ENCODE measurements at places on chromosomes 16 and 17. TPM values are rescaled to one million over a fixed set of nuclear protein-coding genes. Genes with fewer than 3 reads are reported as not detected.
A peak's percentile ranks its signal among the peaks of the same experiment; 100 is the strongest.

GRCh38 chr17:74543406-74543805 is 2.5 kb downstream of the CD300C start:
- H3K4me3 ChIP-seq: no peak overlapping the region
- DNase-seq: no peak

- H3K27me3 ChIP-seq: no peaks in the 10 kb centered on the region
- no peak overlapping the region for H3K27ac ChIP-seq
- H3K36me3 ChIP-seq: peaks cover 4% of the 10 kb centered on the region
- DNase-seq: no peak
Observed at GRCh38 chr17:9195411-9195810, 174.1 kb downstream of the NTN1 start.

DNA sequence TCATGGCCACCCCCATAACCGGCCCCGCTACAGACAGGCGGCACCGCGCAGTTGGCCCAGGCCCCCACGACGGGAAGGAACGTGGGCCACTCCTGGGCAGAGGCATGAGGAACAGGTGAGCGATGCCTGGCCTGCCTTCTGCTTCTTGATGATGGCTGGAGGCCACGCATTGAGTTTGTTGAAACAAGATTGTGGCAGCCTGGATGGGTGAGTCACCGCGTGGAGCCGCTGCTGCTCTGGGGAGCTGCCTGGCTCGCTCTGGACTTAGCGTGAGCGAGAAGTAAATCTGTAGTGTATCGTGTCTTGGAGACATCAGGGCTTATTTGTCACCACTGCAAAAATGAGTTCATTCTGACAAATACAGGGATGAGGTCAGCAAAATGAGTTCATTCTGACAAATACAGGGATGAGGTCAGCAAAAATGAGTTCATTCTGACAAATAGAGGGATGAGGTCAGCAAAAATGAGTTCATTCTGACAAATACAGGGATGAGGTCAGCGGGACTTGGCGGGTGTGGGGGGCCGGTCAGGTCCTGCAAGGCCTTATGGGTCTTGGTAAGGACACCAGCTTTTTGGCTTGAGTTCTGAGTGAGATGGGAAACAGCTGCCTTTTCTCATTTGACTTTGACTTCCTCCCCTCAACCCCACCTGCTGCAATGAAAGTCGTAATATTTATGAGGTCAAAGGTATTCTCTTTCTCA is 93.0 kb downstream of the SEC14L1 start:
- no peaks in the 10 kb centered on the region for H3K36me3 ChIP-seq
- H3K27me3 ChIP-seq: no peaks in the 10 kb centered on the region
- DNase-seq: no peak
- no peak overlapping the region for H3K27ac ChIP-seq
- H3K4me1 ChIP-seq: peaks cover 9% of the 10 kb centered on the region
- no peak overlapping the region for H3K4me3 ChIP-seq

DNA sequence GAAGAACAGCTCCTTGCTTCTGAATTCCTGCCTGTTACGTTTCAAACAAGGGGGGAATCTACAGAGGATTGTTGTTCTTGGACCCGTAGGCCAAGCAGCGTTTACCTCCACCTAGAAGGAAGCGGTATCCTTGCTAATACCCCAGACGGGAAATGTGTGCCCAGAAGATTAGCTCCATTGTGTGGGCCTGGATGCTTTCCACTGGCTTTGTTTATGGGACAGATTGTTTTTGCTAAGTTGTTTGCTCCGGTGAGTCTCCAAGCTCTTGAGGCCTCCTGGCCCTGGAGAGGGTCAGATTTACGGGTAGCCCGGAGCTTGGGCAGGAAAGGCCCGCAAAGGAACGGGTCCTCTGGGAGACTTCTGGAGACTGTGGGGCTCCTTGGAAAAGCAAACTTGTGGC is 28.4 kb upstream of the MRTFB start:
- no peaks in the 10 kb centered on the region for H3K36me3 ChIP-seq
- H3K27ac ChIP-seq: peak overlapping the region; percentile 2
- H3K4me1 ChIP-seq: no peaks in the 10 kb centered on the region
- DNase-seq: no peak
- no peaks in the 10 kb centered on the region for H3K27me3 ChIP-seq

DNA sequence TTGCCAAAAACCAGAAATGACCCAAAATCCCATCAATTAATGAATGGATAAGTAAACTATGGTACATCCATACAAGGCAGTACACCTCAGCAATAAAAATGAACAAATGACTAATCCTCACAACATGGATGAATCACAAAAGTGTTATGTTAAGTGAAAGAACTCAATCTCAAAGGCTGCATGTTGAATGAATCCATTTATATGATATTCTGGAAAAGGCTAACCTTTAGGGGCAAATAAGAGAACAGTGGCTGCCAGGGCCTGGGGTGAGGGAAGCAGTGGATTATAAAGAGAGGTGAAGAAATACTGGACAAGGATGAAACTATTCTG is 46.1 kb upstream of the MSI2 start:
- no peaks in the 10 kb centered on the region for H3K4me1 ChIP-seq
- no peaks in the 10 kb centered on the region for H3K27me3 ChIP-seq
- no peaks in the 10 kb centered on the region for H3K36me3 ChIP-seq
- no peak overlapping the region for H3K27ac ChIP-seq
- no peak overlapping the region for H3K4me3 ChIP-seq

DNA sequence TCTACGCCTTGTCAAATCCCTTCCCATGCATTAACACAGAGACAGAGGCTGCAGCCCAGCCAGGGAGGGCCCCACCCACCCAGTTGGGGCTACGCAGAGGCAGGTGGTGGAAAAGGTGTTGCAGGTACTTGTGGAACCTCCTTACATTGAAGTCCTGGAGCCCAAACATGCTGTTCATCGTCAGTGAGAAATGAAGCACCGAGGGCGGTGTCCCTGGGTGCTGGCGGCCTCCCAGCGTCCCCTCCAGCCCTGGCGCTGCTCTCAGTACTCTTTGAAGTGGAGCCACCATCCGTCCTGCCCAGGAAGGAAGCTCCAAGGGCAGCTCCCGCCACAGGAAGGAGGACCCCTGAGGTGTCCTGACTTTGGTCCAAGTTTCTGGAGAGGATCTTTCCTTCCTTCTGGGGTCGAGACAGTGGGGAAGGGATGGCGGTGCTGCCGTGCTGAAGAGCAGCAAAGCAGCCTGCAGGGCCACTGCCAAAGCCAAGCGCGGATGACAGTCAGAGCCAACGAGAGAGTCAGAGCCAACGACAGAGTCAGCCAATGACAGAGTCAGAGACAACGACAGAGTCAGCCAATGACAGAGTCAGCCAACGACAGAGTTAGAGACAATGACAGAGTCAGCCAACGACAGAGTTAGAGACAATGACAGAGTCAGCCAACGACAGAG is 23.4 kb downstream of the LMF1 start:
- H3K27ac ChIP-seq: no peak overlapping the region
- no peak for DNase-seq

Gene CA4
- total RNA-seq: 35.3 TPM

GRCh38 chr17:80640366-80641084 is 95.9 kb downstream of the RPTOR start:
- no peaks in the 10 kb centered on the region for H3K4me1 ChIP-seq
- H3K27me3 ChIP-seq: no peaks in the 10 kb centered on the region
- H3K4me3 ChIP-seq: no peak overlapping the region

- no peaks in the 10 kb centered on the region for H3K4me1 ChIP-seq
- H3K4me3 ChIP-seq: no peak overlapping the region
Observed at GRCh38 chr17:13792314-13792713, 190.6 kb upstream of the HS3ST3A1 start.

DNA sequence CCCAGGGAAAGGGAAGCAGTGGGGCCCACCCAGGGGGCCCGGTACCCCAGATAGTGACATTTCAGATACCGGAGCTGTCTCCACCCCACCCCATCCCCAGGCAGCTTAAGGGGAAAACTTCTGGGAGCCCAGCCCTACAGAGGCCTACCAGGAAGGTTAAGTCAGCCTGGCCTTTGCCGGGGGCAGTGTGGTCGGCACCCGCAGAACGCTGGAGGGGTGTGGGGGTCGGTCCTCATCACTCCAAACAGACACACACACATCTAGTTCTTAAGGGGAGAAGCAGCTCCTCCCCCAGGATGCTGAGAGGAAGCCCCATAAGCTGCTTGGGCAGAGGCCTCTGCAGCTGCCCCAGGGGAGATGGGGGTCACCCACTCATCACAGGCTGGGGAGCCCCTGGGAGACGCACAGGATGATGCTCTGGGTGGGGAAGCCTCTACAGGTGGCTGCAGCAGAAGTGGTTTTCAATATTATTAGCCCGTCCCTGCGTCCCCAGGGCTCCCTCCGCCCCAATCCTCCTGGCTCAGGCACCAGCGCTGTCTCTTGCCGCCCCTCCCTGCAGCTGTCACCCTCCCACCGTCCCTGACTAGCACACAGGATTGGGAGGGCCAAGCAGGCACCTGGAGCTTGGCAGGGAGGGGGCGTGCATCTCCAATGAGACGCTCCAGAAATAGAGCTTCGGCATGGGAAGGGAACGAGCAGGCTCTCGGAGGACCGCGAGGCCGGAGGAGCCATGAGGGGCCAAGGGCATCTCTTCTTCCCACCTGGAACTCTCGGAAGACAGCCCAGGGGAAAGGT is 1.4 kb upstream of the ABR start:
- H3K4me3 ChIP-seq: peak overlapping the region; percentile 97
- peak overlapping the region; percentile 79 for H3K27ac ChIP-seq
- no peaks in the 10 kb centered on the region for H3K36me3 ChIP-seq
- peaks cover 3% of the 10 kb centered on the region for H3K4me1 ChIP-seq
- DNase-seq: no peak

DNA sequence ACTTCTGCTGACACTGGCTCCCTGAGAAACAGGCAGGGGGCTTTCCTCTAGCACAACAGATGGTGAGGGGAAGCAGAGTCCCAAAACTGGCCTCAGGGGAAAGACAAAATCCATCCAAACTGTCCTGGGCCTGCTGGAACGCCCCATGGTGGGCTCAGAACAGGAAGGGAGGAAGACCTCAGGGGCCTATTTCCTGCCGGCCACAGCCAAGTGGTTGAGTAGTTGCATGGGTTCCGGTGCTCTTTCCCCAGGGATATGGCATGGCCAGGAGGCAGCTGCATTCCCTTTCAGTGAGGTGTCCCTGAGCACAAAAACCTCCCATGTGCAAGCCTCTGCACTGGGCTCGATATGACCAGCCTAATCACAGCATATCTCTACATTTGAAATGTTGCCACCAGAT is 303.0 kb upstream of the IRX5 start:
- no peaks in the 10 kb centered on the region for H3K27me3 ChIP-seq
- no peak overlapping the region for H3K4me3 ChIP-seq
- no peak for DNase-seq
- peaks cover 3% of the 10 kb centered on the region for H3K4me1 ChIP-seq
- no peaks in the 10 kb centered on the region for H3K36me3 ChIP-seq

DNA sequence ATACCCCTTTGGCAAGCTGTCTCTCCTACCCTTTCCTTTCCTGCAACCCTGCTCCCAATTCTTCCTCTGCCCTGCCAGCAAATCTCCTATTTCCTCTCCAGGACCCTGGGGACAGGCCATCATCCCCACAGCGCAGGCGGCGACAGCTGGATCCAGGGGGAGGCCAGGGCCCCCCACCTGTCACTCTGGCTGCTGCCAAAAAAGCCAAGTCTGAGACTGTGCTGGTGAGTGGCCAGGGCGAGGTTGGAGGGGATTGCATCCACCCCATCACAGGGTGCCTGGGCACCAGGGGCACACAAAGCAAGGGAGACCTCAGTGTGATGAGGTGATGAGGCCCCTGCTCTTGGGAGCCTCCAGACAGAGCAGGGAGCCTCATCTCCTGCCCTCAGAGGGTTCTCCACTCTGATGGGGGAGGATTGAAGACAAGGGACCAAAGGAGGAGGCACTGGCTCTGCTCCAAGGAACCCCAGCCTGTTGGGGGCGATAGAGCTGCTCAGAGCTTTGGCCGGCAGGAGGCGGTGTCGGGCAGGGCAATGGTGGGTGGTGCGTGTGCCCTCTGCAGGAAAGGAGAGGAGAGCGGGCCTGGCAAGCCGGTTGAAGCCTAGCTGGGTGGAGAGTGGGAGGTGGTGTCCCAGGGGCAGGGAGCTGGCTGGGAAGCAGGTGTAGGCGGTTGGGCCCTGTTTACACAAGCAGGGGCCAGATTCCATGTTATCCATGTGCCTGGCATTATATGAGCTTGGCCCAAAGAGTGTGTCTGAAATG is 15.6 kb upstream of the PDK2 start:
- H3K4me1 ChIP-seq: no peaks in the 10 kb centered on the region
- peak overlapping the region; percentile 60 for H3K27ac ChIP-seq
- H3K27me3 ChIP-seq: no peaks in the 10 kb centered on the region
- no peak for DNase-seq

DNA sequence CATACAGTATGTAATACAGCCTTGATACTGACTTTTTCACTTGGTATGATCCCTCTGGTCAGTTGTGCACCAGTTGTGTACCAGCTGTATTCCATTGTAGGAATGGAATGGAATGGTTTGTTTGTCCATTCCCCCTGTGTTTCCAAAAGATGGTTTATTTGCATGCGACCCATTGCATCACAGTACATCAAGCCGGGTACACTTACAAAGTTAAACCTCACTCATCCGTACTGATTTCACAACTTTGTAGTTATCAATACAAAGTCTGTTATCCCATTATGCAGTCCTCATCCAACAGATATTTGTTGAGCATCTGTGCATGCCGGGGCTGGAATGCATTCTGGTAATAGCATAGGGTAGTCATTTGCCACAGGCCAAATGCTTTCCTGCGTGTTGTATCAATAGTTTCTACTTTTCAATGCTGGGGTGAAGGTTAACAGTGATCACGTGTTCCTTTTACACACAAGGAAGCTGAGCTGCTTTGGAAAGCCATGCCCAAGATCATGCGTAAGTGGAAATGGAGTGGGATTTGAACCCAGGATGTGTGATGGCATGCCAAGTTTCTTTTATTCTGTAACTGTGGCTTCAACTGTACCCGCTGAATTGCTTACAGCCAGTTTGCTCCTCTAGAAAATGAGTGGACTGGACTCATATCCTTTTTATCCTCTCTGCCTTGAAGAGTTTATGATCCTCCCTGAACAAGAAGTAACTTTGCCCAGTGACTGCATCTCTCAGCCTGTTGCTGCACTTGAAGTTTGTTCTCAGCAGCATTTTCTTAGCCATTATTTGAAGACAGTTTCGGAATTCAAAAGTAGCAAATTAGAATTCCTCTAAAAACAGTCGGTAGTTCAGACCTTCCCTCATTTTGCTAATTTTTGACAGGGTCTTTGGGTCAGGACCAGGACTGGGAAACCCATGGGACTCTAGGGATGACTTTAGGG is 228.5 kb downstream of the CCDC182 start:
- no peak overlapping the region for H3K27ac ChIP-seq
- no peak for DNase-seq
- H3K4me1 ChIP-seq: no peaks in the 10 kb centered on the region
- no peak overlapping the region for H3K4me3 ChIP-seq
- H3K27me3 ChIP-seq: no peaks in the 10 kb centered on the region

GRCh38 chr17:27485125-27485524 is 28.9 kb downstream of the KSR1 start:
- H3K27ac ChIP-seq: no peak overlapping the region
- H3K36me3 ChIP-seq: no peaks in the 10 kb centered on the region
- no peaks in the 10 kb centered on the region for H3K4me1 ChIP-seq
- no peaks in the 10 kb centered on the region for H3K27me3 ChIP-seq
- DNase-seq: no peak

- DNase-seq: no peak
- H3K27me3 ChIP-seq: no peaks in the 10 kb centered on the region
- H3K4me1 ChIP-seq: no peaks in the 10 kb centered on the region
Observed at GRCh38 chr17:72379516-72379915, 258.7 kb downstream of the SOX9 start.

Gene MSLN
- total RNA-seq: 1.7 TPM

- no peak overlapping the region for H3K27ac ChIP-seq
- no peak for DNase-seq
- no peaks in the 10 kb centered on the region for H3K27me3 ChIP-seq
- H3K4me3 ChIP-seq: no peak overlapping the region
- peaks cover 4% of the 10 kb centered on the region for H3K4me1 ChIP-seq
Observed at GRCh38 chr17:75009139-75009724, 3.2 kb upstream of the MRPL58 start.
